ENCODE measurements at places on chromosomes 13 and 19.

DNA sequence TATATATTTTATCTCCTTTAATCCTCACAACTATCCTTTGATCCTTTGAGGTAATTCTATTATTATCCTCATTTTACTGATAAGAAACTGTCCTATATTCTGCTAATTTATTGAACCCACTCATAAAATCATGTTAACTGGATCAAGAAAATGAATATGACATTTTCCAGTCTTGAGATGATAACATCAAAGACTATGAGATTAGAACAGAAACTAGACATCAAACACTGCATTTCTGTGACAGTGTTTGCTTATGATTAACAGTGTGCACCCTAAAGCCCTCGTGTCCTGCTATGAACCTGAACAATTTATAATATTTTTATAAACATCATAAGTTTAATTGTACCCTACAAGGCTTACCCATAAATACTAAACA, 96.3 kb downstream of the TBC1D4 start:
- no peak for DNase-seq

DNA sequence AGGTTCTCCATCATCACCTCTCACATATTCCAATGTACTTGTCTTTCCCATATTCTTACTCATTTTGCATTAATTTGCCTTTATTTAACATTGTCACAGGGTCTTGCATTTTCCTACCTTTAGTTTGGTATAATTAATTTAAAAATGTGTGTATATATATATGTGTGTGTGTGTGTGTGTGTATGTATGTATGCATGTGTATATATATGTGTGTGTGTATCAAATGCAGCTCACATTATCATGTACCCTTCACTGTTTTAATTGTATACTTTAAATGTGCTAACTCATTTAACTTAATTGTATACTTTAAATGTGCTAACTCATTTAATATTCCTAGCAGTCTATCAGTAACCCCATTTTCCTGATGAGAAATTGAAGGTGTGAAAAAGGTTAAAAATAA, 104.5 kb downstream of the PCDH9 start:
- no peak for DNase-seq

- no peak for DNase-seq
Observed at GRCh38 chr19:50819636-50820035, 4.0 kb downstream of the KLK1 start.

DNA sequence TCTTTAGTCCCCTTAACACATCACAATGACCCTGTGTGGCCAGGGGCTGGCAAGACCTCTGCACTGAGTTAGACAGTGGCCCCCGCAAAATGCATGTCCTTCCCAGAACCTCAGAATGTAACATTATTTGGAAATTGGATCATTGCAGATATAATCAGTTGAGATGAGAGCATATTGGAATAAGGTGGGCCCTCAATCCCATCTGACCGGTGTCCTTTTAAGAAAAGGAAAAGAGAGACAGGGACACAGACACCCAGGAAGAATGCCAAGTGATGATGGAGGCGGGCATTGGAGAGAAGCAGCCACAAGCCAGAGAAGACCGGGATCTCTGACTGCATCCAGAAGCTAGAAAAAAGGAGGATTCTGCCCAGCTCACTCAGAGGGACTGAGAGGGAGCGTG, 1.8 kb downstream of the FAM187B start:
- DNase-seq = no peak

- no peak for DNase-seq
Observed at GRCh38 chr19:1045247-1045603, 5.3 kb downstream of the ABCA7 start.

Data from esophagus squamous epithelium (tissue), 5 donors.